NCI-H510A (cell line): ENCODE measurements at places on chromosomes 4 and X.

GRCh38 chr4:81375745-81376144, 96.0 kb downstream of the RASGEF1B start:
- no peak for DNase-seq

GRCh38 chr4:177322881-177323280, 13.2 kb downstream of the NEIL3 start:
- no peak for DNase-seq

GRCh38 chr4:78772526-78773091, 3.5 kb upstream of the BMP2K start:
- DNase-seq, result no peak

DNA sequence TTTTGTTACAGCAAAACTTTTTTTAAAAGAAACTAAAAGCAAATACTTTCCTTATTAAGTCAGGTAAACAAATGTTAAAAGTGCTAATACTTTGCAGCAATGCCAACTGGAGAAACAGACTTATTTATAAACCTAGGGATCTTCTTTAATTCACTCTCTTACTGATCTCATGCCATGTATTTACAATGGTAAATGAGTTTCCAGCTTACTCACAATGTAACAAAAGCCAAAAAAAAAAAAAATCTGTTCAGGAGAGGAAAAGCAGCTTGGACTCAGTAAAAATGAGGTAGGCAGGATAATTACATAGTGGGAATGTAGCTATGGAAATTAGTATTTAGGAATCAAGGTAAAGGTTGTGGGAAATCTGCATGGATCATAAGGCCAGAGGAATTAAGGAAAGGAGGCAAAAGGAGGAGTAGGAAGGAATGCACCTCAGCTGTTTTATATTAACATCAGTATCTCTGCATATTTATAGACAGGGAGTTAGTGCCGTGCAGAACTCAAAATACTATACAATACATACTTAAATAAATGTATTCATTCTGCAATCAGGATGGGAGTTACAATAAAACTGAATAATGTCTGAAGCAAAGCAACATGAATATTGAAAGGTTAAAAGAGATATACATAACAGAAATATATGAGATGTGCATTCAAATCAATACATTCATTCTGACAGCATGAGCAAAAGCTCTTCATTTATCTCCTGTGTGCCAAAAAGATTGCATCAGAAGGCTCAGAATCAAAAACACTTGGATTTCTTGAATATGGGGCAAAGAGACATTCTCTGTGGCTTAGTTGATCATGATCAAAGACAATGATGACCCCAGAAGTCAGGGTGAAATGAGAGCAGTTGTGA, 57.9 kb upstream of the ETNPPL start:
- no peak for DNase-seq

GRCh38 chr4:106194801-106195200, 121.2 kb downstream of the TBCK start:
- DNase-seq, result no peak

- DNase-seq, result no peak
These were observed 116.0 kb downstream of the GLUD2 start for GRCh38 chrX:121163443-121163842.

DNA sequence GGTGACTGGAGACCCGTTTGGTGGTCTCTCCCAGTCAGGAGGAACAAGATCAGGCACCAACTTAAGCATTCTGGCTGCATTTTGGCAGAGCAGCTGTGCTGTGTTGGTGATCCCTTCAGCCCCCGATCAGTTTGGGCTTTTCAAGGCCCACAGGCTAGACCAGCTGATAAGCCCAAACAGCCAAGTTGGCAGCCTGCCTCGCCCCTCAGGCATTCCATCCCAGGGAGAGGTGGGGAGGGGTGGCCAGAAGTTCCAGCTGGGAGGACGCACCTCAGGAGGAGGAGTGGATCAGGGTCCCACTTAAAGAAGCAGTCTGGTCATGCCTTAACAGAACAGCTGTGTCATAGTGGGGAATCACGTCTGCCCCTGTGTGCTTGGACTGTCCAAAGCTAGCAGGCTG, 105.8 kb downstream of the CHIC1 start:
- DNase-seq, result no peak

DNA sequence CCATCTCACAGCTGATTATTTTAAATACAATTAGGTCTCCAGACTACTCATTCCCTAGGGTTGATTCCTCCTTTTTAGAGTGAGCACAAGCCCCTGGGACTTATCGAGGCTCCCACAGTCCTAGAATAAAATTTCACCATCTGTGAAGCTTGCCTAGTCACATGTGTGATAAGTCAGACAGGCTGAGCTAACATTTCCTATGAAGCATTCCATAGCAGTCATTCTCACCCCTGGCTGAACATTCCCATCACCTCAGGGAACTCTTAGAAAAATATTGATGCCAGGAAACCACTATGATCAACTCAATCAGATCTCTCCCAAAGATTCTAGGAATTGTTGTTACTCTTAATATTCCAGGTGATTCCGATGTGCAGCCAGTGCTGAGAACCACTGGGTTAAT, 37.7 kb downstream of the ARHGEF9 start:
- DNase-seq, result no peak

DNA sequence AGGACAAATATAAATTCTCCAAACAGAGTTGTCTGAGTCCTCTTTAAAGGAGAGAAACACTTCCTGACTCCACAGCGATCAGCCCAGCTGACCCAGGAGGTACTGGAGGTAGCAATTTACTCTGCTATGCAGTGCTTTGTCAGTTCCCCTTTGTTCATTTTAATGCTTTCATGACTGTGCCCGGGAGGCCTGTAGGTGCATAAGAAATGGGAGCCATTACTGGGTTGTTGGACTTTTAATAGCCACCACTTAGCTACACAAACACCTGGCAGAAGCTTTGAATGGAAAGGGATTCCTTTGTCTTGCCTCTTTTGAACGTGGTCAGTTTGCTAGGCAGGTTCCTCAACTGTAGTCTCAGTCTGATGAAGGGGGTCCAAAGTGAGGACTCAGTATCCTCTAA, 59.0 kb upstream of the AFF2 start:
- no peak for DNase-seq

GRCh38 chr4:128386761-128387599, 99.4 kb upstream of the PGRMC2 start:
- DNase-seq, result no peak
